Hematopoietic multipotent progenitor cell treated with erythropoietin and hydrocortisone succinate and interleukin-3 and kit ligand, for 17 days (in vitro differentiated cells): ENCODE measurements at places on chromosomes 3 and 15.
A peak's percentile ranks its signal among the peaks of the same experiment; 100 is the strongest.

DNA sequence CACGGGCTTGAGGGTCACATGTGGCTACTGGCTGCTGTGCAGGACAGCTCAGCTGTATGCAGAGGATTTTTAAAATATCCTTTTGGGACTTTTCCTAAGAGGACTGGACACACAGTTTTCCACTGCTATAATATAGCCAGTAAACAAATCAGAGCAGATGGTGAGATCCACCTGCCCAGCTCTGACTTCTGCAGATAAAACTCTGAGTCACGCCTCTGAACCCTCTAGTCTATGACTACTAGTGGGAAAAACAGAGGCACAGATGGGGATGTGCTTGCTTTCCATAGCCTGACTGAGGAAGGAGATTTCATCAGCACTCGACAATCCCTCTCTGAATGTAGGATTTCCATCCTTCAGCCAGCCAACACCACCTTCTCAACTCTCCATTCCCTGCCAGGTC, 45.1 kb downstream of the COLQ start:
- no peak for DNase-seq

DNA sequence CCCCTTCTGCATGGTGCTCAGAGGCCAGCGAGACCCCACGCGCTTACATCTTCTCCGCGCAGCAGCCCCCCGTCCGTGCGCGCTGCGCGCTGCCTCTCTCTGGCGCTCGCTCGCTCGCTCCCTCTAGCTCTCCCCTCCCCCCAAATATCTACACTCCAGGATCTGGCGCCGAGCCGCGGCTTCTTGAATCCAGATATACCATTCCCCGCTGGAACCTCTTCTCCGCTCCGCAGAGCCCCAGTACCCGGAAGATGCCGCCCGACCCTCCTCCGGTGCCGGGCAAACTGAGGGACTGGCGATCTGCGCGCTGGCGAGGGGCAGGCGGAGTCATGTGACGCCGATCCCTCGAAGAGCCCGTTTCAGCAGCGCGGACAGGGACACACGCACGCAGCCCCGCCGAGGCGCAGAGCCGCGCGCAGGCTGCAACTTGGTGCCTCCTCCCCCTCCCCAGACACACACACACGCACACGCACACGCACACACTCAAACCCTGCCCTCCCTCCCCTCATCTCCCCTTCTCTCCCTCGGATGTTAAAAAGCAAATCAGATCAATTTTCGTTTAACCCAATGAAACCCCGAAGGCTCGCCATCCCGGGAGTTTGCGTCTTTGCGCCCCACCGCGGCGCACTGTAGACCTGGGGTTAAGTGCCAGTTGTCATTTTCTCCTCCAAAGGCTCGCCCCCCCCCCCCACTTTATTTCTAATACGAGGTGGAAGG, at the start of gene RASGRF1:
Gene RASGRF1 (minus strand): TSS at position 294 of the 717 bp plus-strand sequence. CDS start 282 bp downstream, at position 12.
- no peak for DNase-seq

- DNase-seq: no peak
These were observed 93.6 kb upstream of the FAM174B start for GRCh38 chr15:92749216-92749615.

- DNase-seq: no peak
These were observed 35.1 kb downstream of the DAZL start for GRCh38 chr3:16570113-16570512.

DNA sequence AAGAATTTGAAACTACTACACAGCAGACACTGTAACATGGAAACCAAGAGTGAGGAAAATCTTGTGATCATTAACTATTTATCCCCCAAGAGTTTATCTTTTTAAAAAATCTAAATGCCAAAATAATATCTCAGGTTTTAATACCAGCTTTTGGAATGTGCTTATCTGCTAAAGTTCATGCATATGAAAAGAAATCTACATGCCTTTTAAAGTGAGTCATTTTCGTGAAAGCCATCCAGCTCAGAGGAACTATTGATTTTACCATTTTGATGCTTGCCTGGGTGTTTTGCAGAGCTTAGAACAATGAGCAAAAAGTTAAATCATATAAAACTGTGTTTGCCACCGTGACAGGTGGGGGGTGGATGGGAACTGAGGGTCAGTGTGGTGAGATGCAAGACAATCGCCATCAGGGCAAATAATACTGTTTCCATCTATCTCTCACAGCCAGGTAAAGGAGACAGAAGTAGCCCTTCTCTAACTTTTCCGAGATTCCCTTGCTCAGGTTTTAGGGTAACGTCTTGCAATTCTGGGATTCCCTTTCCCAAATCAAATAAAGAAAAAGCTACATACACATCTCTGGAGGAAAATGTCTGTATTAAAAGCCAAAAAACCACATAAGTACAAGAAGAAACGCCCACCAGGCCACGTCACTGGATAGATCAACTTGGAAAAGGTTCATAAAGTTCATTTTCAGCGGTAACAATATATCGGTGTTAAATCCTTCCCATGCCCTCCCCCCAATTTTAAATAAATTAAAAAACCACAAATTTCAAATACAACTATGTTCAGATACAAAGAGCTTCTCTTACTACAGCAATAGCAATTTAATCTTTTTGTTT, 2.0 kb downstream of the TMEM158 start:
- no peak for DNase-seq

GRCh38 chr3:64368257-64369020, 143.2 kb upstream of the PRICKLE2 start:
- no peak for DNase-seq

GRCh38 chr3:38019658-38020341, 9.6 kb downstream of the PLCD1 start:
- DNase-seq: no peak

DNA sequence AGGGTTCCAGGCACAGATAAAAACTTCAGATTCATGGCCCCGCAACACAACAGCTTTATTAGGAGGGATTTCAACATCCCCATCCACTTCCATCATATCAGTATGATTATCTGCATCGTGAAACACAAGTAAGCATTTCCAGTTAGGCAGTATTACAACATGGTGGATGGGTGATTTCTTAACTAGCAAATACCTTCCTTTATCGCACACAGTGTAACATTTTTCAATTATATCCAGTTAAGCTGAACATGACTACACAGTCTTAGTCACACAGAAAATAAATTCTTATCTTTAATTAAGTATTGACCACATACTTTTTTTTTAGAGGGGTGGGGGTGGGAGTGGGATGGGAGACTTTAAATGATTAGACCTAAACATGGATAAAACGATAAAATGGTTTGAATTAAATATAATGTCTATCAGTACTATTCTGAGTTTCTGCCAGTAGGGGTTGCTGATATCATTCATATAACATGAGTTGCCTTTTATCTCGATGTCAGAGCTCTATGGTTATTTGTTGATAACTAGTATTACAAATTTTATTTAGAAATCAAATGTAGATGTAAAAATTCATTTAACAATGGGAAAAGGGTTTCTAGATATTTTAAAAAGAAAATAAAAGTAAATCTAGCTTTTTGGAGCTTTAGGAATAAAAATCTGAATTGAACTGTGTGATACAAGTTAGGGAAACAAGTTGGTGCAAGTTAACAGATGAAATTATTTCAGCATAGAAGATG, 146.6 kb downstream of the TBL1XR1 start:
- DNase-seq: peak; percentile 75

GRCh38 chr3:97504463-97504862, 260.1 kb upstream of the ARL6 start:
- DNase-seq: no peak

DNA sequence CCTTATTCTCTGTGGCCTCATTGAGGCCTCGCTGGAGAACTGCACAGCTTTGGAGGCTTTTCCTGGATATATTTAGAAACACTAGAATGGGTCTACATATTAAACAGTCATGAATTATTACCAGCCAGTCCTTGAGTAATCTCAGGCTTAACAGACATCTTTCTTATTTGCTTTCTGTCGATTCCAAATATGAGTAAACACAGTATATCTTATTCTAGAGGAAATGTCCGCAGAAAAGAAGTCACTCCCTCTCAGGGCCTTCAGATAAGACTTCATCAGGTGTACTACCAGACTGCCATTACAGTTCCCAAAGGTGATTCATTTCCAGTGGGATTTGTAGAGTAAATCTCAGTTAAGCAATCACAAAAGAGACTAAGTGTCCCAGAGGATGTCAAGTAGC, 310.7 kb downstream of the RBMS3 start:
- no peak for DNase-seq

DNA sequence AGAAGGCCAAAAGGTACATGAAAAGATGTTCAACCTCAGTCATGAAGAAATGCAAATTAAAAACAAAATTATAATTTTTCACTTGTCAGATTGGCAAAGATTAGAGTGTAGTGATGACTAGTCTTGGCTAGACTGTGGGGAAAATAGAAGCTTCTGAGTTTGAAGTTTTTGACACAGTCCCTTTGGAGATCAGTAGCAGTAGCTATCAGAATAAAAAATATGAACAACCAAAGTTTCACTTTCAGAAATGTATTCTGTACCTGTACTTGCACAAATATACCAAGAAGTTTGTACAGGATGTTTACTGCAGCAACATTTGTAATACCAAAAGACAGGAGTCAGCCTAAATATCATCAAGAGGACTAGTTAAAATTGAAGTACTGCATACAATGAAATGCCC, 14.1 kb downstream of the ATP2C1 start:
- no peak for DNase-seq

DNA sequence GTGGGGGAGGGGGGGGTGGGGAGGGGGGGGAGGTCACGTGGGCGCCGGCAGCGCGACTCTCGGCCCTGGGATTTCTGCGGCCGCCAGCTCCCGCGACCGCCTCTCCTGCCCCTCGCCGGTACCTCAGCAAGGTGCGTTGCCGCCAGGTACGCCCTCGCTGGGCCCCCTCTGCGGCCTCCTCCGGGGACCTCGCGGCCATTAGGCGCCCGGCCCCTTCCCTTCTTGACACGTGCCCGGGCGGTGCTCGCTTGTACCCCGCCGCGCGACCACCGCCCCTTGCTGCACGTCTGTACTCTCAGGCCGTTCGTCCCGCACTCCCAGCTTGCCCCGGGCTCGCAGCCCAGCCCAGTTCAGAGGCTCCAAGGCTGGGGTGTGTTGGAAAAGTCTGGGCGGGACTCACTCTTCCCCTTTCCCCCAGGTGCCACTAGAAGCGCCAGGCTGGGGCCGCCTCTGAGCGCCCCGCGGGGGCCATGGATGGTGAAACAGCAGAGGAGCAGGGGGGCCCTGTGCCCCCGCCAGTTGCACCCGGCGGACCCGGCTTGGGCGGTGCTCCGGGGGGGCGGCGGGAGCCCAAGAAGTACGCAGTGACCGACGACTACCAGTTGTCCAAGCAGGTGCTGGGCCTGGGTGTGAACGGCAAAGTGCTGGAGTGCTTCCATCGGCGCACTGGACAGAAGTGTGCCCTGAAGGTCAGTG, at the start of gene MAPKAPK3:
Gene MAPKAPK3 (plus strand): TSS at position 56 of the 696 bp plus-strand sequence. CDS start 415 bp downstream, at position 471.
- no peak for DNase-seq

DNA sequence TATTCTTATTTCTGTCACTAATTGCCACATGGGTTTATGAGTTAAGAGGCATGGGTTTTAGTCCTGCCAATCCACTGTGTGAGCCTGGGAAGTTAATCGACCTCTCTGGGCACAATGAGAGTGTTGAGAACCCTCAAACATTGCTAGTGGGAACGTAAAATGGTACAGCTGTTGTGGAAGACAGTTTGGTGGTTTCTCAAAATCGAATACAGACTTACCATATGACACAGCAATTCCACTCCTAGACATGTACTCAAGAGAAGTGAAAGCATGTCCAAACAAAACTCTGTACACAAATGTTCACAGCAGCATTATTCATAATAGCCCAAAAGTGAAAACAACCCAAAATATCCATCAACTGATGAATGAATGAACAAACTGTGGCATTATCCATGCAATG, 5.7 kb upstream of the GNB5 start:
- DNase-seq: no peak

- DNase-seq: no peak
These were observed at the start of gene TMEM108 for GRCh38 chr3:133038089-133038730. Gene TMEM108 (plus strand): TSS chr3:133038391.

DNA sequence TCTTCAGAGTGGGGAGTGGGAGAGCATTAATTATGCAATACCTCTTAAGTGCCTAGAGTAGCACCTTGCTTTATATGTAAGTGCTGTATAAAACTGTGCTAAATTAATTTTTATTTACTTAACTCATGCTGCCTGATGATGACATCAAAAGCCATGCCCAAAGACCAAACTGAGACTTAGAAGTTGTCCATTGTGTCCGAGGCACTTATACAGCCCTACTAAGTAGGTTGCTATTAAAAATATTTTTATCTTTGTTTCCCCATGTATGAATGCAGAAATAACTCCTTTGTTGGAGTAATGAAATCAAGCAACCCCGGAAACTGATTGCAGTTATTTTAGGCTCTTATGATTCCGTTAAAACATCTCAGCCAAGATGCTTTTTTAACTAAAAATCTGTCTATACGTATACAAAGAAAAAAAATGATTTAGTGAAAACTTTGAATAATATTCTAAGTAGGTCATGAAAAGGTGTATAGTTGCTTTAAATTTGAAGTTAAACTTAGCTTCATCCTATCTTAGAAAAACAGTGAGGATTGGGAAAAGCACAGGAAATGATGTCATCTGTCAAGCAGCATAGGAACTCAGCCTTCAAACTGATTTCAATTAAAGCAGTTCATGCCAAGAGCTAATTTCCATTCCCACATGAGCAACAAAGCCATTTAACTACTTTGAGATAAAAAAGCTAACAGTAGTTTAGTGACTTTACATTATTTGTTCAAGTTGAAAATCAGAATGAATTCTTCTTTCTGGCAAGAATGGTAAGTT, 43.0 kb downstream of the FBN1 start:
- no peak for DNase-seq

GRCh38 chr15:97963779-97964178, 3.3 kb downstream of the ARRDC4 start:
- DNase-seq: no peak

DNA sequence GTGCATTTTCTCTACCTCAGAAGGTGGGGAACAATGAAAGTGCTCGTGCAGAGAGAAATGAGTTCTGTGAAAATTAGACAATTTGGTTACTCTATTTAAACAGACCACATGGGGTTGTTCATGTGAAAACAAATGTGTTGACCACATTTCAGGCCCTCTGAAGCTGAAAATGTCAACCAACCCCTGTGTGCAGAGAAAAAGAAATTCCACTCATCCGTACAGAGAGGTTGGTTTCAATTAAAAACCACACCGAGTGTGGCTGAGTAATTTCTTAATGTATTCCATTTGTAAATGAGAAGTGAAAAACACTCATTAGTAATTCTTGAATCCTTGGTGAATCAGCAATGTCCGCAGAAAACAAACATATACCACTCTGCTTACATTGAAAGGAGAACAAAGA, 46.9 kb upstream of the SLC7A14 start:
- no peak for DNase-seq
